Eye (tissue), 1 donor: ENCODE measurements at places on chromosomes 12 and 14.
A peak's percentile ranks its signal among the peaks of the same experiment; 100 is the strongest.

- peak; percentile 60 for DNase-seq
These were observed 1.3 kb upstream of the AEBP2 start for GRCh38 chr12:19437996-19438395.

GRCh38 chr14:103830511-103831270, 16.7 kb downstream of the PPP1R13B start:
- DNase-seq, result no peak

GRCh38 chr12:132544080-132544397, 54.1 kb downstream of the FBRSL1 start:
- DNase-seq, result no peak

DNA sequence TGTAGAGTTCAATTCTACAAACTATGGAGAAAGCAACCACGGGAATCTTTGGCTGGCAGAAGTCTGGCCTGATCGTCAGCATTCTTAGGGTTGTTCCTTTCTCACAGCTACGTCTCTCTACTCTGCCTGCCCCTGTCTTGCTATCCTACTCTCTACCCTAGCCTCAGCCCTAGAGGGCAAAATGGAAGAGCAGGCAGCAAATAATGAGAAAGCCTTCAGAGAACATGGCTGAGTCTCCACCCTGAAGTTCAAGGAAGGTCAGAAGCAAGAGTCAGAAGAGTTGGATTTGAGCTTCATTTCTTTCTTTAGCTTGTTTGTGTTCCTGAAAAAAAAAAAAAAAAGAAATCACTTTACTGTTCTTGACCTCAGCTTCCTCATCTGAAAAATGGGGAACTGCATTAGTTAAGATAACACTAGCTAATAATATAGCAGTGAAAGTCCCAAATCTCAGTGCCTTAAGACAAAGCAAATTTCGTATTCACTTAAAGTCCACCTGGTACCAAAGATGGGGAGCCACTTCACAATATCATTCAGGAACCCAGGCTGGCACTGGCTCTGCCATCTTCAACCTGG, 50.2 kb upstream of the CCND2 start:
- no peak for DNase-seq

DNA sequence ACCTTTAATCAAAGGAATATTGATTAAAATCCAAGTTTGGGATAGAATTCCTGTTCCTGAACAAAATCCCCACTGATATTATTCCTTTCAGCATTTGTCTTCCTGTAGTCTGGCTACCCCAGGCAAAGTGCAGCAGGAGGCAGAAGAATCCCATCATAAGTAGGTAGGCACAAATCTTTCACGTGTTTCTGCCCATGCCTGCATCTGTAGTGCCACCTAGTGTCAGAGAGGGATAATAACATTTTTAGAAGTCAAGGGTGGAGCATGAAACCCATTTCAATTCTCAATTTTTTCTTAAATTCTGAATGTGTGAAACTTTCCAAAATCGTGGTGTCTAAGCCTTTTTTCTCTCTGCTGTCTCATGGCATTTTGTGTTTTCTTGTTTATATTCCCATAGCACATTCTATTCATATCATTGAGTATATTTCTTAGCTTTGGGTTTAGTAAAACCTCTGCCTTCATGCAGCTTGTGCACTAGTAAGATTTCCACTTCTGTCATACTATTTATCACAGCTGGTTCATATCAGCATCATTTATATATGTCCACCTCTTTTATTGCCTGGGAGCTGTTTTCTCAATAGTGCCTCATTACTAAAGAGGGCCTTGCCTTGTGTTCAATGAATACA, 47.8 kb upstream of the RERG start:
- peak; percentile 73 for DNase-seq

DNA sequence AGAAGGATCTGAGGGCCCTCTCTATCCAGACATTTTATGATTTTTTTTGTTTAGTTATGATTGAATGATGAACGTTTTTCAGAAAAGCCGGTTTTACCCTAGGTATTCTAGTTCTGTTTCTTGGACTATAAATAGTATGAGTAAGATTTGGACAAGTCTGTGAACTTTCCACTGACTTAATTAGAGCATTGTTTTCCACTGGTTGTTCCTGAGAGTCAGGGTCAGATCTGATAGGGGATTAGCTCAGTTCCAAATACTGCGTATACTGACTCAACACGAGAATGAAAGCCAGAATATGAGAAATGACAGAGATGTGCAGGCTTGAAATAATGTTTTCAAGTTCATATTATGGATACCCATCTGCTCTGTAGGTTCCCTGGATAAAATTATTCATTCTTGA, 361.6 kb downstream of the AEBP2 start:
- no peak for DNase-seq

- DNase-seq, result no peak
These were observed 1145.2 kb downstream of the AACS start for GRCh38 chr12:126210448-126210847.

DNA sequence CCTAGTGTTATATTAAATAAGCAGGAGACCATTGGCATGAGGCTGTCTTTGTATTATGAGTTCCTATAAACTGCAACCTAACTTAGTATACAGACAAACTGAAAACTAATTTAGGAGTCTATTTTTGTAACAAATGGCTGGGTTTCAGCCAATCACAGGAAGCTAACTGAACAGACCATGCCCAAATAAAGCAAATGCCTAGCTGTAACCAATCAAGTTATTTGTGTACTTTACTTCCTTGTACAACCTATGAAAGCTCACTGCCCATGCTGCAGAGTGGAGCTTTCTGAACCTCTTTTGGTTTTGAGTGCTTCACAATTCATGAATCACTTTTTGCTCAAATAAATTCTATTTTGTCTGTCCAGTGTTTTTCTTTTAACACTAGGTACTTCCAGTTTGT, 41.6 kb downstream of the GUCY2C start:
- no peak for DNase-seq

DNA sequence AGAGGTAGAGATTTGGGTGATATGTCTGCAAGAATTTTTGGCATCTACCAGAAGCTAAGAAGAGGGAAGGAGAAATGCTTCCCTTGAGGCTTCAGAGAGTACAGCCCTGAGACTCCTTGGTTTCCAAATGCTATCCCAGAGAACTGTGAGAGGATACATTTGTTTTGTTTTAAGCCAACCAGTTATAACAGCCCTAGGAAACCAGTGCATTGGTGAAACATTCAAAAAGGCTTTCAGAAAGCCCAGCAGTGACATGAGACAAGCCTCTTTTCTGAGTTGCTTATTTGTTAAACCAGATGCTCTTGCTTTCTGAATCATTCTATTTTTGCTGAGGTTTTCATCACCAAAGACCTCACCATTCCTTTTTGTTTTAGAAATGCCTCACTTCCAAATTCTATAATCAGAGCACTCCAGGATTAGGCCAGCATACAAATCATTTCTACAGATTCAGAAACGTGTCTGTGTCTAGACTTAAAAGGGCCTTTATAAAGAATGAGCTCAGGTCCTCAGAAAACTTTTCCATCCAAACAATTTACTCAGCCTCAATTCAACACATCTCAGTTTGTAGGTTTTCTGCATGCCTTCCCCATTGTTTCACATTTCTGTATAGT, 1617.8 kb upstream of the FLRT2 start:
- no peak for DNase-seq

- peak; percentile 76 for DNase-seq
These were observed 1823.6 kb upstream of the FLRT2 start for GRCh38 chr14:83706231-83706954.

- peak; percentile 53 for DNase-seq
These were observed 20.2 kb downstream of the NUAK1 start for GRCh38 chr12:106118381-106119130.

DNA sequence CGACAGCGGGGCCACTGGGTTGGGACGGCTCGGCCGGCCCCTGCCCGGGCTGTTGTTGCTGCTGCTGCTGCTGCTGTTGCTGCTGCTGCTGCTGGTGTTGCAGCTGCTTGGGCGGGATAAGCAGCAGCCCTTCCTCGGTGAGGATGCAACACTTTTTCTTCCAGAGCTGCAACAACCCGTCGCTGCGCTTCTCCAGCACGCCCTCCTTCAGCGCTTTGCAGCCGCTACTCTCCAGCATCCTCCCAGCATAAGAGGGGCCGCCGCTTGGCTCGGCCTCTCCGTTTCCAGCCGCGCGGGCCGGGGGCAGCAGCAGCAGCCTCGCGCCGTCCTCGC, 529 bp downstream of the PHLDA1 start:
- DNase-seq, result no peak

DNA sequence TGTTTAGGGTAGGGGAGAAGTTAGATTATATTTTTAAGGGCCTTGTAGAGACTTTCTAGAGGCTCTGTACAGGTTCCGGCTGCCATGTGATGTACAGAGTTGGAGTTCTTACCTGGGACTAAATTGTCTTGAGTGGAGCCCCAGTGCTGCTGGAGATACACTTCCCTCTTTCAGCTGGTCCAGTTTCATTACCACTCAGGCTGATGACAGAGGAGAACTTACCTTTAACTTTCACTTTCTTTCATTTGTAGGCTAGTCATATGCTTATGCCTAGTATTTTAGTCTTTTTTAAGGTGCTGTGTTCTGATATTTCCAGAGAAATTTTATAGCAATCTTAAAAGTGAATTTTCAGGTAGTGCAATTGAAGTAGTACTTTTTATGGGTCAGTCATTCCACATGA, 117.3 kb downstream of the ERC1 start:
- DNase-seq, result no peak

DNA sequence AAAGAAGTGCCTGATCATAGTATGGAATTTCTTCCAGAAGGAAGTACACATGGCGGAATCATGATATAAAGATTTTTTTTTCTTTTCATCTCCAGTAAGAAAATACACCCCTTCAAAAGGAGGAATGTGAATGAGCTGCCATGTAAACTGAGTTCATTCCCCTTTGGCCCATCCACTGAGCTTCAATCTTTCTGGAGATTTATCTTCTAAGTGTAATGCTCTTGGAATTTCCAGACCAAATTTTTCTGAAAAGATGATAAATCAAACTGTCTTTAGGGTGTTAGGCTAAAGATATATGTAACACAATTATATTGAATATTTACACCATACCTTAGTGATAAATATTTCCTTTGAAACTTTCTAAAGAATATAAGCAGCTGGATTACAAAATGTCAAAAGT, 5.2 kb downstream of the DCN start:
- no peak for DNase-seq

DNA sequence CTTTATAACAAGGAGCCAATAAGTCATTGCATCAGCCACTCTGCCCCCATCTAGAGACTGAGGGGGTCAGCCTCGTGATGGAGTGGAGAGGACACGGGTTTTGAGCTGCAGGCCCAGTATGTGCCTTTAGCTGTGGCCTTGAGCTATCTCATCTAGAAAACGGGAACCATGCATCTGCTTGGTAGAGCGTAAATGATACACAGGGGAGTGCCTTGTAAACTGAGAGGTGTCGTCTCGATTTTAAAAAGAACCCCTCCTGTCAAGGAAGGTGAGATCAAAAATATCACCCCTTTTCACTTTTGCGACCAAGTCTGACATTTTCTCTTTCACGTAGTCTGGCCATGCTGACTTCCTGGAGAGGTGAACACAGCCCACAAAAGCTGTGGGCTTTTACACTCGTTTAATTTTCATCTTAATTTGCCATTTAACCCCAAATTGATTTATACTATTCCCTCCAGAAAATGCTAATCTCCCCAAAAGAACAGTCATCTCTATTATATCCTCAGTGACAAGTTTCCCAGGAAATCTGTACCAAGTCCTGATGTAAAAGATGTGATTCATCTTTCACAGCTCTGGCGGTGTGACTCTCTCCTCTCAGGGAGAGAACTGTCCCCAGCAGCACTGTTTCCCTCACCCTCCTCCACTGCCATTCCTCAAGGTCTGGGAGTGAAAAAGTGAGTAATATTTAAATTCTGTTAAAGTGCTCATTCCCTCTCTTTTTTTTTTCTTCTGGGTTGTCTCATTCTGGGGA, 30.6 kb downstream of the VCPKMT start:
- no peak for DNase-seq

- DNase-seq, result peak; percentile 77
These were observed 160.9 kb downstream of the SPTSSA start for GRCh38 chr14:34300882-34301734.

DNA sequence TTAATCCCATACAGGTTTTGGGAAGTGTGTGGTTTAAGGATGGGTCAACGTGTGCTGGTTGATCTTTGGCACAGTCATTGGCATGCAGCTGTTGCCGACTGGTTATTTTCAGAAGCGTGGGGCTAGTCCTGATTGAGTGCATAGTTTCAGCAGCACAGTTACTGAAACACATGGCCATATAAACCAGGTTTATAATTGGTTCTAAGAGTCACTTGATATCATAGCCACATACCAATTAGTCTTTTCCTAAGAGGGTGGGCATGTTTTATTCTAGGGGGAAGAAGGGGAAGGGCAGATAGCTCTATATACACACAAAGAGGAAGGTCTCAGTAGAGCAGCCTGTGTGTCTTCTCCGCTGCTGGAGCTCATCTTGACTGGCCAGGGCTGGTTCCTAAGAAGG, 11.0 kb upstream of the RPS6KL1 start:
- DNase-seq, result no peak

DNA sequence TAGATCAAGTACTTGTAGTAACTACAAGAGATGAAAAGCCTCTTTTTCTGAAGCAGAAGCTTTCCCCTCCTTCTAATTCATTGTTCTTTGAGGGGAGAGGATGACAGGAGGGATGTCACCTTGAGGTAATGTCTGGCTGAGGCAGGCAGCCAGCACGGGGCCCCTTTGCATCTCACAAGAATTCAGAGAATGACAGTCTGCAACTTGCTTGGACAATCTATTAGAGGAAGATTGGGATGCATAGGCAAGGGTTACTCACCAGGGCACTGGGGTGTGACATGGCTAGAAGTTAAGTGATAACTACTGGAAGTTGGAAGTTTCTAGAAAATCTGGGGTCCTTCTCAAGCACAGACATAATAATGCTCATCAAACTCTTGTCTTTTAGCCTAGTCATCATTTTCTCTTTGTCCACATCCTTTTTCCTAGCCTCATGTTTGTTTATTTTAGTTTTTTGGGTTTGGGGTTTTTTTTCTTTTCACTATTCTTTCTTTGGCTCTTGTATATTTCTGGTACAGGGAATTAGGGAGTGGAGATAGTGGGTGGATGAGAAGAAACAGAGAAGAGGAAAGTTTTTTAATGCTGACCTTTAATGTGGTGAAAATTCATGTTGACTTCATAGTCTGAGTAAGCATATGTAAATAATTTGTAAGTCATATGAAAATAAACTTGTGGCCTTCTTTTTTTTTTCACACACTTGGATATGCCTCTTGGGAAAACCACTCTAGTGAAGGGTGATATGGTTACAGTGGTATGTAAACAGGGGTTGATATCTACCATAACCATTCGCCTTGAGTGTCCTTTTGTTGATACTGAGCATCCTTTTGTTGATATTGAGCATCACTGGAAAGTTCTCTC, 55.1 kb downstream of the TTLL5 start:
- no peak for DNase-seq

GRCh38 chr12:110123919-110124268, 263 bp upstream of the IFT81 start:
- no peak for DNase-seq

DNA sequence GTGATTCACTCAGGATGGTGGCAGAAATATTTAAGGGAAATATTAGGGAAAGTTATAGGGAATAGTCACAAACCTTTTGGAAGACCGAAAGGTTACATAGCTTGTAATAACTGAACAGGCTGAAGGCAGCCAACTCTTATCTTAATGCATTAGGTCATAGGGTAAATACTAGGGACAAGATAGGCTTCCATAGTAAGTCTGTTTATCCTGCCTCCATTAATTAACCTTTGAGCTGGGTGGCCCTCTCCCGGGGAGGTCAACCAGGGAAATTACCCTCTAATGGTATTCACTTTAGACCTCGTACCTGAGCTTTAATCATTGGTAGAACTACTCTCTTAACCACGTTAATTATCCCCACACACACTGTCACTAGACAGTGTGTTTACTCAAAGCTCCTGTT, 981.8 kb downstream of the SLC16A7 start:
- no peak for DNase-seq

GRCh38 chr12:111327474-111327873, 41.4 kb downstream of the PHETA1 start:
- no peak for DNase-seq

GRCh38 chr14:63205044-63205575, 867 bp downstream of the RHOJ start:
- no peak for DNase-seq
